ENCODE measurements at places on chromosomes 2 and 18.
A peak's percentile ranks its signal among the peaks of the same experiment; 100 is the strongest.

DNA sequence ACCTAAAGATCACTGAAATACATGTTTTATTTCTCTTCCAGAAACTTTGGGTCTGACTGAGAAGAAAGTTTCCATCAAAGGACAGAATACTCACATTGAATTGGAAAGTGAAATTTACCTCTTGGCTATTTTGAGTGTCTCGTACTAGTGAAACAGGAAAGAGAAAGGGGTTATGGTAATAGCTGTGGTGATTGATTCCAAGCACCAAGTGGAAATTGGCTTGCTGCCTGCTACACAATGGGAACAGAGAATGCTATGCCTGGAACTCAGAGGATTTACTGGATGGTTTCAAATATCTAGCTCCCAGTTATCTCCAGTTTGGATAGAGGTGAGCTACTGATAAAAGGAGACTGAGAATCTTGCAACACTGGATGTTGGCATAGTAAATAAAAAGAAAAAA, 492.8 kb upstream of the FSIP2 start:
- no peak for DNase-seq

GRCh38 chr18:34661464-34662087, 48.5 kb upstream of the DTNA start:
- DNase-seq: peak; percentile 30

DNA sequence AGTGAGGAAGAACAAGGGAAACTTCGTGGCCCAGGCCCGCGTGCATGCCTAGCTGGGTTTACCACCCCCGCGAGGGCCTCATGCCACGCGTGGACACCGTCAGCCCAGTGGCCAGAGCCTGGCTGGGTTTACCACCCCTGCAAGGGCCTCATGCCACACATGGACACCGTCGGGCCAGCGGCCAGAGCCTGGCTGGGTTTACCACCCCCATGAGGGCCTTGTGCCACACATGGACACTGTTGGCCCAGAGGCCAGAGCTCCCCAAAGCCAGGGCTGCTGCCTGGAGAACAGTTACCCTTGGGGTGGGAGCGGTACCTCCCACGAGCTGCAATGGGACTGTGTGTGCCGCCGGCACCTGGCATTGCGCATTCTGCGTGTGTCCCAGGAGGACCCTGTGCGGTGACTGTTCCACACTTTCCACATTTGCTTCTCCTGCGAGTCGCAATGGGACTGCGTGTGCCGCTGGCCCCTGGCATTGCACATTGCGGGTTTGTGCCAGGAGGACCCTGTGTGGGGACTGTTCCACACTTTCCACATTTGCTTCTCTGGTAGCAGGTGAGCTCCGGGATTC, 105.6 kb upstream of the CTDP1 start:
- DNase-seq: no peak

DNA sequence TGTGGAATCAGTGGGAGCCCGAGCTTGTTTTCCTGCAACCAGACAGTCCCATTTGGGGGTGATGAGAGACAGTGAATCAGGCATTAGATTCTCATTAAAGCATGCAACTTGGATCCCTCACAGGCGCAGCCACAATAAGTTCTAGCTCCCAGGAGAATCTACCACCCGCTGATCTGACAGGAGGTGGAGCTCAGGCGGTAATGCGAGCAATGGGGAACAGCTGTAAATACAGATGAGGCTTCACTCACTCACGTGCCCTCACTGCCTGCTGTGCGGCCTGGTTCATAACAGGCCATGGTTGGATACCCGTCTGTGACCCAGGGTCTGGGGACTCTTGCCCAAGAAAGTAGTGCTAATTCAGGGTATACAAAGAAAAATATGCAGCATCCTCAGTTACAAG, 144.8 kb upstream of the RGPD4 start:
- DNase-seq: no peak

DNA sequence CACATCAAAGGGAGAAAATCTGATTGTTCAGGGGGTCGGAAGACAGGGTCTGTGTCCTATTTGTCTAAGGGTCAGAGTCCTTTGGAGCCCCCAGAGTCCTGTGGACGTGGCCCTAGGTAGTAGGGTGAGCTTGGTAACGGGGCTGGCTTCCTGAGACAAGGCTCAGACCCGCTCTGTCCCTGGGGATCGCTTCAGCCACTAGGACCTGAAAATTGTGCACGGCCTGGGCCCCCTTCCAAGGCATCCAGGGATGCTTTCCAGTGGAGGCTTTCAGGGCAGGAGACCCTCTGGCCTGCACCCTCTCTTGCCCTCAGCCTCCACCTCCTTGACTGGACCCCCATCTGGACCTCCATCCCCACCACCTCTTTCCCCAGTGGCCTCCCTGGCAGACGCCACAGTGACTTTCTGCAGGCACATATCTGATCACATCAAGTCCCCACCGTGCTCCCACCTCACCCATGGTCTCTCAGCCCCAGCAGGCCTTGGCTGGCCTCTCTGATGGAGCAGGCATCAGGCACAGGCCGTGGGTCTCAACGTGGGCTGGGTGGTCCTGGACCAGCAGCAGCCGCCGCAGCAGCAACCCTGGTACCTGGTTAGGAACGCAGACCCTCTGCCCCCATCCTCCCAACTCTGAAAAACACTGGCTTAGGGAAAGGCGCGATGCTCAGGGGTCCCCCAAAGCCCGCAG, 3.8 kb downstream of the PROC start:
- DNase-seq: no peak

- no peak for DNase-seq
Observed at GRCh38 chr18:8730080-8730827, 24.9 kb downstream of the MTCL1 start.

DNA sequence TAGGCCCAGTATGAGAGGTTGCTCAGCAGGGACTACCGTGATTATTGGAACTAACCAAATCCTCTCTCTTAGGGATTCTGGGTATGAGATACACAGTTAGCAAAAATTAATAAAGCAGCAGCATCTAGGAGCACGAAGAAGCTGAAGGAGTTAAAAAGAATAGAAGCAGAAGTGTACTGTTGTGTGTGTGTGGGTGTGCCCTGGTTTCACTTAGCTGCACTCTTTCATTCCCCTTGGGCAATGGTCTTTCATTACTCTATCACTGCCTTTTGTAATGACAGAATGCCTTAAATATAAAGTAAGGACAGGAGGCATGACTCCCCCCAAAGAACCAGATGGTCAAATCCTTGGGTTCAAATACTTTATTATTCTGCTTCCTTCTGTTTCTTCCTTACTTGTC, 115.9 kb upstream of the CD302 start:
- no peak for DNase-seq

GRCh38 chr2:192002418-192002817, 155.5 kb upstream of the CAVIN2 start:
- no peak for DNase-seq

GRCh38 chr18:12044591-12044990, 49.1 kb upstream of the ANKRD62 start:
- no peak for DNase-seq

- no peak for DNase-seq
Observed at GRCh38 chr2:137221797-137222492, 456.6 kb downstream of the THSD7B start.

- no peak for DNase-seq
Observed at GRCh38 chr2:117085256-117085655, 729.2 kb upstream of the DDX18 start.

DNA sequence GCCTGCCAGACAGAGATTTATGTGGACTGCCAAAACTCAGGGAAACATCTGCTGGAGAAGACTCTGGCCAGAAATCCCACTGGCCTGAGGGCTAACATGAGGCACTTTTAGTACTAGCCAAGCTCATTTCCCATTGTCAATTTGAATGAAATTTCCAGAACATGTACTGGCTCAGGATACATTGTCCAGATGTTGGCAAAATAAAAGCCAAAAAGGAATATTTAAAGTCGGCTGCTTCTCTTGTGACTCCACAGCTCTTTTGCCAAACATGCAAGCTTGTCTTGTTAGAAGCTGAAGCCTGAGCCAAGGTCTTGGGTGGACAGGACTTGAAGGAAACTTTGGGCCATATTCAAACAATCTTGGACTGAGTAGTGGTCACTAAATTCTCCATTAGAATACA, 215.5 kb downstream of the NCKAP5 start:
- DNase-seq: no peak

DNA sequence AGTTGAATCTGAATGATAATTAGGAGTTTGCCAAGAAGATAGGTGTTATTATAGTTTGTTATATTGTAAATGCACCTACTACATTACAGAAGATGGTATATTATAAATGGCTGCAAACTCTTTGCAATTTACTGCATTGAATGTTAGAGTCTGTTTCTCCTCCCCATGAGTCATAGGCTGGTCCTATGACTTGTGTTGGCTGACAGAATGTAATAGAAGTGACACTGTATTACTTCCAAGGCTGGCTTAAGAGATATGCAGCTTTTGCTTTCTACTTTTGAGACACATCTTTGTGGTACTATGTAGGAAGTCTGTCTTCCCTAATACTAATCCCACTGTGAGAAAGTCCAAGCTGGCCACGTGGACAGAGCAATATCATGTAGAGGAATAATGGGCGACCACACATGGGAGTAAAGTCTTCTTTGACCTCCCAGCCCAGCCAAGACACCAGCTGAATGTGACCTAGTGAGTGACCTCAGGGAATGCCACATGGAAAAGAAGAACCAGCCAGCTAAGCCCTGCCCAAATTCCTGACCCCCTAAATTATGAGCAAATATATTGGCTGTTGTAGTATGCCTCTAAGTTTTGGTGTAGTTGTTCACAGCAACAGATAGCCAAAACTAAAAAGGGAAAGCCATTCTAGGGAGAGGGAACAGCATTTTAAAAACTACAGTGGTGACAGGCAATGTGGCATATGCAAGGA, 6.8 kb upstream of the DDX1 start:
- no peak for DNase-seq

GRCh38 chr2:3737128-3737527, 33.8 kb downstream of the DCDC2C start:
- no peak for DNase-seq

GRCh38 chr2:9789371-9789770, 53.9 kb upstream of the TAF1B start:
- DNase-seq: no peak

DNA sequence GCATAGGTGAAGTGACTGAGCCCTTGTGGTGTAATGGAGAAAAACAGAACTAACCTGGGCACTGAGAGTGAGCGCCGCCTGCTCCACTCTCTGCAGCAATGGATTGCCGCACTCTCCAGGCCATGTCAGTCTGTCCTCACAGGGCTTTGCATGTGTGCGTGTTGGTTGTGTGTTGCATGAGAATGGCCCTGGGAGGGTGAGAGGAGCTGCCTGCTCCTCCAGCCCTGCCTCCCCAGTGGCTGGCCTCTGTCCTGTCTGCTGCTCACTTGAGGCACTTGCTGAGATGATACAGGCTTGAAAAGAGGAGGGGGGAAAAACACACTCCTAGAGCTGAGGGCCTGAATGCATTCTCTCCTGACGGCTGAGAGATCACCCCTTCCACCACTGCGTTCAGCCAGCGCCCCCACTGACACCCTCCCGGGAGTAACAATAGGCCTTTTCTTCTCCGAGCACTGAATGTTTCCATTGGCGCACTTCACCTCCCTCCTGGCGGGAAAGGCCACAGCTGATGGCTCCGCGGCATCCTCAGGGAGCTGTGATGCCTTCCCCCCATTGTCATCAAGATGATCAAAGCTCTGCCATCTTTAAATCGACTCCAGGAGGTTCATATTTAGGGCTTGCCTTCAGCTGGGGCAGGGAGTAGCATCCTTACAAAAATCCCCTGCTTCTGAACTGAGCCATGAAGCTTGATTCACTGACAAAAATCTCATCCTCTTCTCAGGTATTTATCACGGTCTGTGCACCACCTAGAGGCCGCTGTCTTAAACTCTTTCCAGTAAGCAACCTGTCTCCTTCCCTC, 49.9 kb upstream of the DAPL1 start:
- DNase-seq: peak; percentile 56

DNA sequence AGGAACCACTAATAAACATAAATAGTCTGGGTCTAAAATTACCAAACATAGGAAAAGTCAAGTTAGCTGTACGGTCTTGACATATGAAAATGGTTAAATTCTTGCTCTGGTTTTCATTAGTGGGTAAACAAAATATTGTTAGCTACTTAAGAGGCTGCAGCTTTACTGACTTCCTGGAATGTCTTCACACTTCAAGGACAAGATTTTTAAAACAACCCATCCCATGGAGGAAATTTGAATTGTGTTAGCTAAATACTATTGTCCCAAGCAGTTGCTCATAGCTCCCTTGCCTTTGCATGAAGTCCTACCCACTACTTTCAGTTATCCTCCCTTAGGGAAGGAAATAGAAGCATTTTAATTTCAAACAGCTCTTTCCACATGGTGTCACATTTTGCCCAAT, 128.5 kb downstream of the EPHA4 start:
- DNase-seq: no peak

DNA sequence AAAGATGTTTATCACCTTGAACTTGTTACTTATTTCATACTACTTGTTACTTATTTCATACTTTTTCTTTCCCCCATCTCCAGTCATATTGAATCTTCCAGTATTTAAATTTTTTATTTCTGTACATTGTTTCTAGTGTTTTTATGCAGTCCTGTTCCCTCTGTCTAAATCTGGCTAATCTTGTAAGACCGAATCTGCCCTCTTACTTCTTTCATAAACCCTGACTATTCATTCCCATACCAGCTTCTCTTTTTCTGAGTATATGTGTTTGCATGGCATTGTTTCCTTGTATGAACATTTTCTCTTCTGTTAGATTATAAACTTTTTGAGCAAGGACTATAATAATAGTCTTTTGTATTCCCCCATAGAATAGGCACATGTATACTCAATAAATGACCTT, 131.7 kb downstream of the TAF4B start:
- DNase-seq: no peak

DNA sequence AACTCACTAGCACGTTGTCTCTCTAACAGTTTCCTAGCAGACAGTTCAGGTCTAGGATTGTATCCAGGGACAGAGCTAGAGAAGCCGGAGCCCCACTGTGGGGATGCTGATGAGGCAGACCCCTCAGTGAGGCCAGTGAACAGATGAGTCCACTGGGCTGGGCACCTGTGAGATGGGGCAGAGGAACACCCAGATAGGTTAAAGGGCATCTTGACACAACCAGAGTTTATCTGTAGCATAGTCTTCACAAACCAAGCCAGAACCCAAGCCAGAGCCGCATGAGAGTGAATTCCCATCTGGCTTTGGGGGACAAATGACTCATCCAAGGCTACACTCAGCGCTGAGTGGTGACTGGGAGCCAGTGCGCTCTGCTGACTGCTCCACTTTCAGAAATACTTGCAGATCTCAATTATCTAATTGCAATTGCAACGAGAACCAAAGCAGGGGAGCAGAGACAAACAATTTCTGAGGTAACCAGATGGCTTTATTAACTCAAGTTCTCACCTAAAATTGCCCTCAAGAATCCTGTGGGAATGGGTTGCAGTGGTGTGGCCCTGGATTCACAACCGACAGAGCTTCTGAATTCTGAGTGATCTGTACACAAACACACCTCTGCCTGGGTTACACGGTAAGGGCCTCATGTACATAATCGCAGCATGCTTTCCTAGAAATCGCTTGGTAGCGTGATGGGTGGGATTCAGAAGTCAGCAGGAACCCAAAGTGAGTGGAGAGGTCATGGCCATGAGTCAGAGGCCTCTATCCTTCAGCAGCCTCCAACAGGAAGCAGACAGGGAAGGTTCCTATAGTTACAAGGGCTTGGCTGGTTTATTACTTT, 48.7 kb upstream of the MSH2 start:
- DNase-seq: no peak
